ENCODE measurements at places on chromosomes 6 and 20.

GRCh38 chr6:90849686-90850085 lies 262.8 kb upstream of the MAP3K7 start:
- no peak for DNase-seq

- DNase-seq: no peak
Measured at GRCh38 chr20:16955462-16955861, 207.3 kb downstream of the OTOR start.

GRCh38 chr6:49499623-49500022 lies at the start of gene GLYATL3:
GLYATL3 (plus strand) TSS chr6:49499923; CDS start chr6:49511991, 12,068 bp downstream.
- no peak for DNase-seq

DNA sequence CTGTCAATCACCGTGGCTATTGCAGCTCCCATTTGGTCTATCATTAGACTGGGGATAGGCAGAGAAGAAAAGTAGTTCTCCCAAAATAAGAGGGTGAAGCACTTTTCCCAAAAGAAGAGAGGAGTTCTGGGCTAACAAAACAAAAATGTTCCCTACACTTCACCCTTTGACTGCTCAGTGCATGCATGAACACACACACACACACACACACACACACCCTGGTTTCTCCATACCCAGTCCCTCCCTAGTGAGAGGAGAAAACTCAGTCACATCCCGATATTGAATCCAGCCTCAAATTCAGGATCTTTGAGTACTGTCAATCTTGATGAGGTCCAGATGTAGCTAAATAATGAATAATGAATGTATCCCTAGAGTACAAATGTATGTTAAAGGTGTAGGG lies 4.6 kb upstream of the TBPL1 start:
- DNase-seq: no peak

GRCh38 chr6:113960795-113961194 lies 10.2 kb downstream of the HDAC2 start:
- DNase-seq: no peak

DNA sequence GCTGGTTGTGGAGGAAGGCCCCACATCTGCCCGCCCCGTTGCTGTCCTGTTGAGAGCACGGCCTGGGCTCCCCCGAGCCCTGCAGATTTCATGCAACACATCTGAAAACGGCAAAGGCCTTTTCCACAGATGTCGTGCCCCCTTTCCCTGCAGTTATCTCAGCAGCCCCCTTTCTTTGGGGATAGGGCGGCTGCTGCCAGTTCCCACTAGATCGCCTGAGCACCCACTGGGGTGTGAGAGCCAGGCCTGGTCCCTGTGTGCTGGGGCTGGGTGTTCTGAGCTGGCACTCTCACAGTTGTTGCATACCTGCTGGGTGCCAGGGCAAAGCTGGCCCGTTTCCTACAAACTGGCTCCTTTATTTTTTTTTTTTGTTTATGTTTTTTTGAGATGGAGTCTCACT lies 12.3 kb upstream of the MTG2 start:
- no peak for DNase-seq

DNA sequence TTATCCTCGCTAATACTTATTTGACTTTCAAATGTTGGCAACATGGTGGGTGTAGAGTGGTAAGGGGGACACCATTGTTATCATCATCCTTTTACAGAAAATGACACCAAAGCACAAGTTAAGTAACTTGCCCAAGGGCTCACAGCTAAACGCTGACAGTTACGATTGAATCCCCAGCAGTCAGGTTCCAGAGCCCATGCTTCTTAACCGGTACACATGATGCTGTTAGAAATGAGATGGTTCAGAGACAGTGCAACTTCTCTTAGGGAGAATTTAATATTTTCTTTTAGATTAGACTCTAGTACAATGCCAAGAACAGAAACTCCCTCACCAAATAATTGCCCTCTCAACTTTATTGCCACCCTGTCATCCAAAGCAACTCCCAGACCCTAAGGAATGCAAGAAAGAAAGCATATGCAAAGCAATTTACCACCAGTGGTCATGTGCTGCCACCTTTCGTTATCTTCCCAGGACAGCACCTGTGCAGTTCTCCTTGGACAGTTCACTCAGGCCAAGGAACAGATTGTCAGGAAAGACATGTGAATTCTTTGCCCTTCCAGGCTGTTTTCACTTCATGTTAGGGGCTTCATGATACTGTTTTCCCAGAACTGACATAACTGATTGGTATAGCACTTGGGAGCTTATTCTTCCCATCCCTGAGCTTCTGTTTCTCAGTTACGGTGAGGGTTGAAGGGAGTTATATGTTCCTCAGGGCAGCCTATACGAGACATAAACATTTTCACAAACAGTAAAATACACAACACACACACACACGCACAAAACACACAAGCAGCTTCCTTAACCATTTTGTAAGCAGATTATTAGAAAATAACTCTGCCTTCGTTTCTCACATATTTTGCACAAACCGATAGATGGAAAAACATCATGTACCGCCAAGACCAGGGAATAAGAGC lies 5.1 kb downstream of the HLA-DMA start:
- DNase-seq: peak; percentile 3

GRCh38 chr6:21340573-21340972 lies 253.0 kb upstream of the SOX4 start:
- no peak for DNase-seq

GRCh38 chr6:114452785-114453401 lies 110.1 kb upstream of the HS3ST5 start:
- DNase-seq: no peak

- DNase-seq: no peak
Measured at GRCh38 chr6:137815692-137816091, 51.4 kb upstream of the TNFAIP3 start.

DNA sequence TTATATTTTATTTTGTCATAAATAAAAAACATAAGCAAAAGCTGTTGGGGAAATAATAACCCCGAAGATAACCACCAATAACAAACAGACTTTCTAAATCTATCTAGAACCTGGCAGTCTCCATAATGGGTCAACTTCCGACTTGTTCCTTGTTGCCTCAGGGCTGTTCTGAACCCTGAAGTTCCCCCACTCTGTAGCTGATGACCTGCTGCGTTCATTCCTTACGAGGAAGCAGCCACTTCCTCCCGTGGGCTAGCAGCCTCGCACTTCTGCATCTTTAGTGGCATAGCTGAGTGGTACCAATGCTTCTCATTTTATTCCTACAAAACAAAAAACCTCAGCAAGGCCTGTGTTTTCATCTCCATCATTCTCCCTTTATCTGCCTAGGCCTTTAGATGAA lies 103.0 kb downstream of the PLEKHG1 start:
- DNase-seq: no peak

- no peak for DNase-seq
Measured at GRCh38 chr6:36760685-36761435, 63.2 kb downstream of the RAB44 start.

DNA sequence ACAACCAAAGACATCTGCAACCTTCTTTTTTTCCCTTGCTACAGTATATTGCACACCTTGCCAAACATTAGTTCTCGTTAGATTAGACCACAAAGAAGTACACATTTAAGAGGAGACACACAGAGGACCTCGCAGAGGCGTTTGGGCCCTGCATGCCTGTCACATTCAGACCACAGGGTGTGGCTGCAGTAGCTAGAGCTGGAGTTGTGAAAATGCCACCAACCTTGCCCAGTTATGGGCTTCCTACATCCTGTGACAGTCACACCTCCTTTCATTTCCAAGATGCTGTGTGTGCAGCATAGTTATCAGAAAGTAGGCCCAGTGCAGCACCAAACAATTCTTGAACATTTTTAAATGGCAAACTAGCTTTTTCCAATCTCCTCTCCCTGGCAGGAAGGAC lies 2.4 kb downstream of the SYNE1 start:
- DNase-seq: no peak

GRCh38 chr20:59322585-59323454 lies 22.4 kb downstream of the EDN3 start:
- DNase-seq: no peak

GRCh38 chr6:130778946-130779657 lies 48.1 kb upstream of the SMLR1 start:
- no peak for DNase-seq

DNA sequence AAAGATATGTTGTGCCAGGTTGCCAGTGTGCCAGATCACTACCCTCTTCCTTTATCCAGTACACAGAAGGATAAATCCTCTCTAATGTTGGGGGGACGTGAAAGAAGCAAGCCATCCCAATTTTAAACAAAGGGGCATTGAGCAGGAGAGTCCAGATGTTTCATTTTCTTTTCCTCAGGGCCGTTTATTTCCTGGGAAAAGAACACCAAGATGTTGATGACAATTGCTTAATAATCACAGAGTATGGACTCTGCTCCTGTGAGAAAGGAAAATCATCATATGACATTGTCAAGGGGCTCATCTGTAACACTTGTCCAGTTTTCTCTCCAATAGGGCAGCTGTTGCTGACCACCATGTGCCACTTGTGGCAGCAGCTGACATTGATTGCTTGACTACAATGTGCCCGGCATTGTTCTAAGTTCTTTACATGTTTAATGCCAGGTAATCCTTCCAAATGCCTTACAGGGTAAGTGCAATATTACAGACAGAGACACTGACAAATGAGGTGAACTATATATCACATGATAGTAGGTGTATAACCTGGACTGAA lies 161.4 kb downstream of the CD109 start:
- no peak for DNase-seq

- DNase-seq: no peak
Measured at GRCh38 chr20:47319517-47320252, 36.8 kb downstream of the ZMYND8 start.

DNA sequence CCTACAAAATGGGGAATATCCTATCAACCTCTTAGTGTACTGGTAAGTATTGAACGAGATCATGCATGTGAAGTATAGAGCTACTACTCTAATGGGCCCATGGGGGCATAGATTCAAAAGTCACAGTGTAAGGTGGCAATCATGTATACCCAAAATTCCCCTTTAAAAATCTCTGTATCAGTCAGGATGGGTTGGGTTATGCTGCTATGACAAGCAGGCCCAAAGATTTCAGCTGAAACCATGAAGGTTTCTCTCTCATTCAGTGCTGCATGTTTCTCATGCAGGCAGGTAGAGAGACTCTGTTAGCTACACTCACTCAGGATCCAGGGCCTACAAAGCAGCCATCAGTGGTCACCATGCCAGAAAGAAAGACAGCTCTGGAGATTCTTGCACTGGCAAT lies 166.6 kb downstream of the MAFB start:
- DNase-seq: no peak

GRCh38 chr20:59598625-59599310 lies 5.6 kb upstream of the PHACTR3 start:
- DNase-seq: peak; percentile 1

GRCh38 chr6:46915866-46916265 lies 5.9 kb downstream of the ADGRF5 start:
- DNase-seq: no peak

GRCh38 chr6:20575704-20576451 lies 41.6 kb downstream of the CDKAL1 start:
- no peak for DNase-seq

GRCh38 chr6:123105561-123105960 lies 109.5 kb downstream of the CLVS2 start:
- no peak for DNase-seq

- DNase-seq: no peak
Measured at GRCh38 chr20:24545168-24545567, 75.7 kb downstream of the SYNDIG1 start.

DNA sequence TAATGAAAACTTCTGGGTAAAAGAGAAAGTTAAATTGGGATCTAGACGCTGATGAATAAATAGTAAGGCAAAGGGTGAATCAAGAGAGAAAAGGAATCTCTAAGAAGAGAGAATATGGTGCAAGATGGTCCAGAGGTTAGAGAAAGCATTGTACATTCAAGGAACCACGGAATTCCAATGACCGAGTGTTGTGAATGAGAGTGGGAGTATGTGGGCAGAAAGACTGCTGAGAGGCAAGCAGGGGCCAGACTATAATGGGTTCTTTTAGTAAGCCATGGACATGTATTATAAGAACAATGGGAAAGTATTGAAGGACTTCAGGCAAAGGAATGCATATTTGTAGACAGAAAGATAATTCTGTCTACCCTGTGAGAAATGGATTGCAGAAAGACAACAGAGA lies 45.2 kb downstream of the SPTLC3 start:
- no peak for DNase-seq

GRCh38 chr6:113809826-113810225 lies 47.3 kb upstream of the MARCKS start:
- no peak for DNase-seq

- no peak for DNase-seq
Measured at GRCh38 chr6:71033890-71034289, 77.0 kb upstream of the B3GAT2 start.

DNA sequence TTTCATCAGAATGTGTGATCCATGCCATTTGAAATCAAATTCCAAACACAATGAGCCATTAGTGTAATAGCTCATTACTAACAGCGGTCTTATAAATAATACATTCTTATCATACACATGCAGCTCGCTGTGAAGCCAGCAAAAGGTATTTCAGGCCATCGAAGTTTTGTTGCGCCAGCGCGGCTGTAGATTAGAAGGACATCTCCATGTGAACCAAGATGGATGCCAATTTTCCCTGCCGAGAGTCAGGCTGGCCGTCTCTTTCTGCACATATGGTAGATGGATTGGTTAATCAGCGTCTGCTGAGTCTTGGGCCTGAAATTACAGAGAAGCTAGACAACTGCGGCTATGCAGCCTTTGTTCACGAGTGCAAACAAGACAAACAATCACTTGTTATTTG lies 44.1 kb downstream of the CFAP61 start:
- no peak for DNase-seq
